ENCODE measurements at places on chromosomes 16 and 17.

- DNase-seq = peak; percentile 93
Observed at GRCh38 chr16:30458561-30459394, 13.1 kb upstream of the SEPHS2 start.

- DNase-seq = no peak
Observed at GRCh38 chr16:16877061-16877460, 498.1 kb downstream of the NPIPA7 start.

DNA sequence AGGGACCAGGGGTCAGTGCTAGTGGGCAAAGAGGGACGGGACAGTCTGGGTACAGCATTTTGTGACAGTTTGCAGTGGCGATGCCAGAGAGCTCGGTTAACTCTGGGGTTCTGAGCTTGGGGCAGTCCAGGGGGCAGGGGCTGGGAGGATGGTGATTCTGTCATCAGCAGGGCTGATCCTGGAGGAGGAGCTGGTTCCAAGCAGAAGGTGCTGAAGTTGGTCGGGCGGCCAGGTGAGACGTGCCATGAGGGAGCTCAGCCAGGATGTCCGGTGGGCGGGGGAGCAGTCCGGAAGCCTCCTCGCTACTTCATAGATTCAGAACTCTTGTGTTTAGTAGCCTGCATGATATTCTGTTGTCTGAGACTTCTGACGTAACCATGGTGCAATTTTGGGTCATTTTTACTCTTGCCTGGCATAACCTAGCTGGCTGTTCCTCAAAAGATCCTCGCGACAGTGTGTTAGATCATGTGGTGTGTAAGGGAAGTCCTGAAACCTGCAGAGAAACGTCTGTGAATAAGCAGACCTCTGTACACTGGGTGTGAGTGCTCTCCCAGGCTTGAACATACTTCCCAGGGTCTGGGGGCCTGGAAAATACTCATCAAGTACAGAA is 122.0 kb downstream of the CLEC16A start:
- DNase-seq = no peak

- peak; percentile 39 for DNase-seq
Observed at GRCh38 chr17:78804777-78805176, 22.7 kb upstream of the CYTH1 start.

GRCh38 chr16:54554581-54554980 is 268.0 kb upstream of the IRX3 start:
- no peak for DNase-seq

DNA sequence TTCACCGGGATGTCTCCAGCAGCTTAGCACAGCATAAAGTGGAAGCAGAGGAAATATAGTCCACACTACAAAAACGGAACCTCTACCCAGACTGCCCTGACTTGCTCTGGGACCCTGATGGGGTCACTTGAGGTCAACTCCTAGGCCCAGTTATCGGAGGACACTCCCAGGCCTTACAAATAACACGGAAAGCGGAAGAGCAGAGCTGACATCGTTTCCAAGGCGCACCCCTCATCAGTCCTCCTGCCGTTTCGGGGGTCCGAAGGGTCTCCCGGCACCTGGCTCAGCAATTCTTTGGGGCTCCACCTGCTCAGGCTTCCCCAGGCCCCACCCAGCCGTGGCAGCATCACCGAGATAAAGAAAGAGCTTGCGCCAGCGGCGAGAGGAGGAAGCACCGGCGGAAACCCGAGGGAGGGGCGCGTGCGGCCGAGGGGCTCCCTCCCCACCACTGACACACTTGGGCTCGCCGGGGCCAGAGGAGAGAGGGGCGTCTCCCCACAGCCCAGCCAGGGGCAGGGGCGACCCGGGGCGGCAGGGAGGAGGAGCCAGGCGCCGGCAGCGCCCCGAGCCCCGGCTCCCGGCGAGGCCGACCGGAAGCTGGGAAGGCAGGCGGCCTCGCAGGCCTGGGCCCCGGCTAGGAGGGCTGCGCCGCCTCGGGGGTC is 727 bp downstream of the CORO7 start:
- peak; percentile 56 for DNase-seq

DNA sequence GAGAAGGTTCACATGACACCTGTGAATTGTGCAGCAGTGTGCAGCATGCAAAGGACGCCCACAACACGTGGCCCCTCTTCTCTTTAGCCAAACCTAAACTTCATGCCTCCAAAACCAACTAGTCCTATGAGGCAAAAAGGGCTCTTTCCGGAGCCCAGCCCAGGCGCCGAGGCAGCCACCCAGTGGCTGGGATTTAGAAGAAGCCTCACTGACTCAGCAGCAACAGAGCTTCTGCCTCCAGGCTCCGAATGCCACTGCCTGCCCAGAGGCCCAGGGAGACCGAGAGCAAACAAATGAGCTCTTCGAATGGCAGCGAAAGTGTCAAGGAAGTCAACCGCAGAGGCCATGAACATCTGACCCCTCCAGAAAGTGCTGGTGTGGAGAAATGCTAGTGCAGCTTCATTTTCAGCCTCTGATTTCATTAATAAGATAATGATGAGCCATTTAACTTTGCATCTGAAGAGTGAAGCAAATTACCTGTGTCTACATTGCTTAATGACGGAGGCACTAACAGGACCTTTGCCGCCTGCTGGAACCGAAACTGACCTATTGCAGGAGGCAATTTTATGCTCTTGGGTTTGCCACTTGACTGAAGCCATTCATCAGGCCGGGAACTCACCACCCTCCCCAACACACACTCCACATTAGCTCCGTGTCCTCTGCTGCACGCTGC is 157.7 kb upstream of the RPL38 start:
- no peak for DNase-seq

DNA sequence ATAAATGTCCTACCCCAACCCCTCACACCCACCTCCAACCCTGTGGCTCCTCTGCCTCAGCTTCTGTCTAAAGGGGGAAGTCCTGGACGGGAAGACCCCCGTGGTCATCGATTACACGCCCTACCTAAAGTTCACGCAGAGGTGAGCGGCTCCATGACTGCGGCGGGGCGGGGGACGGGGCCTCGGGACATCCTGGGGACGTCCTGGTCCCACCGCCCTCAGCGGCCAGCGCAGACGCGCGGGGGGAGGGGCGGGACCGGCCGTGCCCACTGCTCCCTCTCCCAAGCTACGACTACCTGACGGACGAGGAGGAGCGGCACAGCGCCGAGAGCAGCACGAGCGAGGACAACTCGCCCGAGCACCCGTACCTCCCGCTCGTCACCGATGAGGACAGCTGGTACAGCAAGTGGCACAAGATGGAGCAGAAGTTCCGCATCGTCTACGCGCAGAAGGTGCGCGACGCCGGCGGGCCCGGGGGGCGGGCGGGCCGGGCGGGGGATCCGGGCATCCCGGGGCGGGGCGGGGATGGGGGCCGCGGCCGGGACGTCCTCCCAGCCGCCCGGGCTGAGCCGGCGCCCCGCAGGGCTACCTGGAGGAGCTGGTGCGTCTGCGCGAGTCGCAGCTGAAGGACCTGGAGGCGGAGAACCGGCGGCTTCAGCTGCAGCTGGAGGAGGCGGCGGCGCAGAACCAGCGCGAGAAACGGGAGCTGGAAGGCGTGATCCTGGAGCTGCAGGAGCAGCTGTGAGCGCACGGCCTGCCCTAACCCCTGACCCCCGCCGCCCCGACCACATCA is 6.7 kb downstream of the RUNDC3A start:
- peak; percentile 46 for DNase-seq

- DNase-seq = no peak
Observed at GRCh38 chr16:89384282-89384681, 106.1 kb downstream of the ANKRD11 start.

GRCh38 chr16:66862023-66862520 is 17.9 kb downstream of the CA7 start:
- DNase-seq = no peak

- no peak for DNase-seq
Observed at GRCh38 chr16:79009896-79010295, 590.6 kb downstream of the MAF start.

GRCh38 chr16:70653809-70654771 is 7.7 kb downstream of the IL34 start:
- DNase-seq = peak; percentile 64

Measured in stimulated activated naive CD4-positive, alpha-beta T cell treated with Interleukin-2 at 50 U/mL for 16 hours (primary cell).